ENCODE measurements at places on chromosomes 7 and 10.

GRCh38 chr10:59891936-59892335 lies 14.4 kb downstream of the CCDC6 start:
- no peak for DNase-seq

DNA sequence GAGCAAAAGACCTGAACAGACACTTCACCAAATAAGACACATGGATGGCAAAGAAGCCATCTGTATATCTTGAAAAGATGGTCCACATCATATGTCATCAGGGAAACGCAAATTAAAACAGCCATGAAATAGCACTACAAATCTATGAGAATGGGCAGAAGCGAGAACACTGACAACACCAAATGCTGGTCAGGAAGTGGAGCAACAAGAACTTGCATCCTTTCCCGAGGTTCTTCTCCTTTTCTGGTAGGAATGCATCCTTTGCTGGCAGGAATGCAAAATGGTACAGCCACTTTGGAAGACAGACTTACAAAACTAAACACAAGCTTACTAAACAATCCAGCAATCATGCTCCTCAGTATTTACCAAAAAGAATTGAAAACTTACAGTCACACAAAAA lies 60.0 kb downstream of the PIK3AP1 start:
- DNase-seq = no peak

DNA sequence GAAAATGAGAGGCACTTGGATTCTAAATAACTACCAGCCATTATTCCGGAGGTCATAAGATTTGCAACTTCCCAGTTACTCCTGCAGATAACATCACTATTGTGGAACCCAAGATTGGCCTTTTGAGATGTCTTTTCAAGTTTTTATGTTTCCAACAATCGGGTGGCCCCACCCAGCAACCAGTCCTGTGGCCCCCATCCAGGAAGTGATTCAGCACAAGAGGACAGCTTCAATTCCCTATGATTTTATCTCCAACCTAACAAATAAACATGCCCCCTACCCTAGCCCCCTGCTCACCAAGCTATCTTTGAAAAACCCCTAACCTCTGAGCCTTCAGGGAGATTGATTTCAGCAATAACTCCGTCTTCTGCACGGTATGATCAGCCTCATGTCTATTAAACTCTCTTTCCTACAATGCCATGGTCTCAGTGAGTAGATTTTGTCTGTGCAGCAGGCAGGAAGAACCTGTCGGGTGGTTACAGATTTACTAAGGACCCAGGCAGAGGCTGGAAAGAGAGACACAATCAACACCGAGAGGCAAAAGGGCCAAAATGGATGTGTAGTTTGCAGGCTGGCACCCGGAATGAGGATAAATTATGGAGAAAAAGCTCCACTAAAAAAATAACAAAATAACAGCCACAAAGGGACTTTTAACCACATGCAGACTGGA lies 83.9 kb upstream of the UNC5B start:
- no peak for DNase-seq

GRCh38 chr7:30321882-30322192 lies 37.4 kb downstream of the ZNRF2 start:
- no peak for DNase-seq

GRCh38 chr7:75584354-75584753 lies 92.2 kb downstream of the SPDYE5 start:
- DNase-seq = no peak

DNA sequence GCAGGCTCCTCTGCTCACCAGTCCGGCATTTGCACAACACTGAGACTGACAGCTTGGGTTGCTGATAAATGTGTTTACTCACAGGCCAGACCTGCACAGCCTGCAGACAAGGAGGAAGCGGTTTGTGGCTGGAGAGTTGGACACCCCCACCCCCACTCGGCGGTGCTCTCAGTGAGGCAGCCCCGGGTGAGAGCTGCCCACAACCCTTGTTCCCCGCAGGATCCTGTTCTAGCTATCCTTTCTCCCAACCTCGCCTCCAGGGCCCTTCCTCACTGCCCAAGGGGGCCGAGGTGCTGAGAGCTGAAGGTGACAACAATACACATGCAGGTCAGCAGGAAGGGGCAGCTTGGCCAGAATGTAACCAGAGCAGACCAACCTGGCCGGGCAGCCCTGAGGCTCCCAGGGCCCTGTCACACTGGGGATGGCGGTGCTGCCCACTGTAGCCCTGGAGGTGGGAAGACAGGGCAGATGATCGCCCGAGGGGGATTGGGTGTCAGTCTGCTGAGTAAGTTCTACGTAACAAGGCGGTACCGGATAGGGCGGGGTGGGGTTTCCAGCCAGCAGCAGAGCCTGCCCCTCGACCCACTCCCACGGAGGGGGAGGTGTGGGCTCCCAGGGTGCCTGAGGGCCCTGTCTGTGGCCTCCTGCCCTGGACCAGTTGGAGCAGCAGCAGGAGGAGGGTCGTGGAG lies 2.1 kb upstream of the ADAM8 start:
- DNase-seq = peak; percentile 31

DNA sequence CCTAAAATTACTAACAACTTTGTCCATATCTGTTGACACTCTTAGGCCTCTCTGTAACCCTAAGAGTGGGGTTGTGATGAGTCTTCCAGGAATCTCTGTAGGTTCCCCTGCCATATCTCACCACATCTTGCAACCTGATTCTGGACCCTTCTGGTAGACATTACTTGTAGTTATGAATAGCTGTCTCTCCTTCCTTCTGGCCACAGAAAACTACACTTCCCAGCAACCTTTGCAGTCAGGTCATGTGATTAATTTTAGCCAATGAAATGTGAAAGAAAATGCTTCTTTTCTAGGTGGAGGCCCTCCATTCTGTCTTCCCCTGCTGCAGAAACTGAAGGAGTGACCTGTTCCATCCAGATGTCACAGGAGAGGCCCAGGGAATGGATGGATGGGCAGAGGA lies 147.6 kb upstream of the AOAH start:
- DNase-seq = no peak

DNA sequence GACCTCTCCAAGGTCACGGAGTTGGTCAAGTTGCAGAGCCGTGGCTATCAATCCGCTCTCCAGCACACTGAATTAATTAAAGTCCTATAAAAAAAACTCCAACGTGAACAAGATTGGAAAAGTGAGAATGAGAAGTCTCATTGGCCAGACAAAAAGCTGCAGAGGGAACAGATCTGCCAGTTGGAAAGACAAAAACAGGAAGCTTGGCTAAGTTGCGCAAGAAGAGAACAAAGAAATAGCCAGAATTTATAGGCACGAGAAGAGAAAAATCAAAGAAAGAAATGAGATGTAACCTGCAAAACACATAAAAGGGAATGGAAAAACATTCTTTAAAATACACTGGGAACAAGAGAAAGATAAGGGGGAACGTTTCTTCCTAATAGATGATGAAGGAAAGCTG lies 45.7 kb upstream of the CRTAC1 start:
- no peak for DNase-seq

DNA sequence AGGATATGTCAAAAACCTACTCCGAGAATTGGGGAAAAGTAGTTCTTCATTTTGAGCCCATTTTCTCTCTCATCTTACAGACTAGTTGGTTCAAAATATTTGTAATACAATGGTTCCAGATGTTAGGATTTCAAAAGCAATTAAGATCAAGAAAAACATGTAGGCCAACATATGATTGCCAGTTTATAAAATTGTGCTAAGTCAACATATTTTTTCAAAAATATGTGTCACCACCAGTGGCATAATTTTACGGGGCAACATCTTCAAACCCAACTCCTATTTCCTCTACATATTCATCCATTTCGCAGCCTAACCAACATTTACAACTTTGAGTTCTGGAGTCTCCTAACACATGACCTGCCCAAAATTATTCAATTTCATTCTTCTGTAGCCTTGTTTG lies 514.5 kb upstream of the TPK1 start:
- DNase-seq = no peak

- peak; percentile 83 for DNase-seq
Observed at GRCh38 chr7:17123020-17123419, 175.4 kb upstream of the AHR start.

DNA sequence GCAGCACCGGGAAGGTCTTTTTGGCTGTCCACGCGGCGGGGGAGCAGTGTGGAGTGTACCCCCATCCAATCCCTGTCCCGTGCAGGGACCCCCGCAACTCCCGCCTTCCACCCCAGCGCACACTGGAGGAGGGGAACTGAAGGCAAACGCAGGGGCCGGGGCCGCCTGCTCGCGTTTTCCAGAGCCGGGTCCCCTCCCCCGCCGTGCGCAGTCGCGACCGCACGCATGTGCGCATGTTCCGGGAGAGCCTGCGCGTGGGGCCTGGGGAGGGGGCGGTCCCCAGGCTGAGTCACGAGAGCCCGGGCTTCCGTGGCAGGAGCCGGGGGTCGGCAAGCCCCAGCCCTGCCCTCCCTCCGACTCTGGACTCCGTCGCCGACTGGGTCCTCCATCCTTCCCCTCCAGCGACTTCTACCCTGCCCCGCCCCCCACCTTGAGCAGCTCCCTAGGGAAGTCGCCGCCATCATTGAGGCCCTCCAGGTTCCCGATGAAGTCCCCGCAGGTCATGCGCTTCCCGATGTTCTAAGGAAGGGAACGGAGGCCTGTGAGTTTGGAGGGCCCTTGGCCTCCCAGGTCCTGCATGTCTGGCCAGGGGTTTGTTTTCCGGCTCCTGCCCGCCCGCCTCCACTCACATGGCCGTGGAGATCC lies 8.0 kb downstream of the PSD start:
- peak; percentile 42 for DNase-seq

- no peak for DNase-seq
Observed at GRCh38 chr10:3014968-3015367, 52.4 kb upstream of the PFKP start.

All from fibroblast of skin of abdomen (primary cell).